ENCODE measurements at places on chromosomes 3 and 15. TPM values are rescaled to one million over a fixed set of nuclear protein-coding genes. Genes with fewer than 3 reads are reported as not detected.

DNA sequence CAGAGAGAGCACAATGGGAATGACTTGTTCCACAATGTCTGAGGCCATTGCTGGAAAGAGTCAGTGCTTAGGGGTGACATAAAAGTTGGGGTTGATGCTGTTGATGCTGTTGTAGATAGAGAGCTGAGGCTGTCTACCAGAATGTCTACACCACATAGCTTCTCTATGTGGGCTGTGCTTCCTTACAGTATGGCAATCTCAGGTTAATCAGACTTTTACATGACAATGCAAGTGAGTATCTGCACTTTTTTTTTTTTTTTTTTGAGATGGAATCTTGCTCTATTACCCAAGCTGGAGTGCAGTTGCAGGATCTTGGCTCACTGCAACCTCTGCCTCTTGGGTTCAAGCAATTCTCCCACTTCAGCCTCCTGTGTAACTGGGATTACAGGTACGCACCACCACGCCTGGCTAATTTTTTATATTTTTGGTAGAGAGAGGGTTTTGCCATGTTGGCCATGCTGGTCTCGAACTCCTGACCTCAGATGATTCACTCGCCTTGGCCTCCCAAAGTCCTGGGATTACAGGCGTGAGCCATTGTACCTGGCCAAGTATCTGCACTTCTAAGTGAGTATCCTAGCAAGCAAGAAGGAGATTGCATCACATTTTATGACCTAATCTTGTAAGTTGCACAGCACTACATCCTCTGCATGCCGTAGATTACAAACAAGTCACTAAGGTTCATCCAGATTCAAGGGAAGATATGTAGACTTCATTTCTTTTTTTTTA lies 28.7 kb downstream of the DLEC1 start:
- DNase-seq, result no peak

DNA sequence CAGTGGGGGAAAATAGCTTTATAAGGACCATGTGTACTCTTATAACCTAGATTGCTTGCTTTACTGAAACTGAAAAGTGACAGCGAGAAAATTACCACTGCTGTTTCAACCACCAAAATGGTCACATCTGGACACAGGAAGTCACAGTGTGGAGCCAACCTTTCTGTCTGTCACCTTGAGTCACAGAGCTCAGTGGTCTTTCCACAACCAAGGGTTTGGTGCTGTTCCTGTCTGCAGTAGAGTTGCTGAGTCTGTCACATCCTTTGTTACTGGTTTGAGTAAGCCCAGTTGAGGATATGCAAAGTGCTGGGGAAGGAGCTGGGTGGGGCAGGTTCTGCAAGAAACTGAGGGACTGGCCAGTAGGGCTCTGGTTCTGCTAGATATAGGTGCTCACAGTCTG lies 139.1 kb upstream of the EIF1B start:
- DNase-seq, result no peak

DNA sequence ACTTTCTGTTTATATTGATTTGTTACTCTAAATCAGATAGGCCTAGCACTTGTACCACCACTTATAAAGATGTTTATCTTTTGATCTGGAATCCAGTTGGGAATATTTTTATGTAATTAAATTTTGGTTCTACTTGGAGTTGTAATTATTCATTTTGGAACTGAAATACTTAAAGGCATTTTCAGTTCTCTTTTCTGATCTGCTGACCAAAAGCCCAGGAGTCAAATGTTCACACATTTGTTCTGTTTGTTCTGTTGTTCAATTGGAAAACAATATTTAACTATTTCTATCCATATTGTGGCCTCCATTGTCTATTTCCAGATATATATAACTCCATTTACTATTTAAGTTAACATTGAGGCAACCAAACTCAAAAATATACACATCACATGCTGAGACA lies 912.4 kb upstream of the EPHA6 start:
- no peak for DNase-seq

GRCh38 chr3:117399311-117400078 lies 689.9 kb downstream of the TUSC7 start:
- no peak for DNase-seq

DNA sequence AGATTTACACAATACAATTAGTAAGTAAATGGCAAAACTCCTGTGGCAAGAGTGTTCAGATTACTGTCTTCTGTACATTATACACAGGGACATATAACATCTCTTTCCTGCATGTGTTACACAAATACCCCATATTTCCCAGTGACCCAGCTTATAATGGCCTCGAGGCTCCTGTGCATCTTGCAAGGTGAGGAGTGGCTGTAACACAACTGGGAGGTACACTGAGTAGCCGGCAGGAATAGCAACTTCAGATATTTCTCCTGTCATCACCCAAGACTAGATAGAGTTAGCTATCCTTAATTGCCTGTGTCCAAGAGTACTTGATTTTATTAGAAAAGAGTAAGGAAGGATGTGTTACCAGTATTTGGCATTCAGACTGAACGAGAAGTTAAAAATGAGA lies 5.6 kb downstream of the GMPS start:
- no peak for DNase-seq

GRCh38 chr15:34610354-34610753 lies 26.9 kb upstream of the GOLGA8B start:
- no peak for DNase-seq

DNA sequence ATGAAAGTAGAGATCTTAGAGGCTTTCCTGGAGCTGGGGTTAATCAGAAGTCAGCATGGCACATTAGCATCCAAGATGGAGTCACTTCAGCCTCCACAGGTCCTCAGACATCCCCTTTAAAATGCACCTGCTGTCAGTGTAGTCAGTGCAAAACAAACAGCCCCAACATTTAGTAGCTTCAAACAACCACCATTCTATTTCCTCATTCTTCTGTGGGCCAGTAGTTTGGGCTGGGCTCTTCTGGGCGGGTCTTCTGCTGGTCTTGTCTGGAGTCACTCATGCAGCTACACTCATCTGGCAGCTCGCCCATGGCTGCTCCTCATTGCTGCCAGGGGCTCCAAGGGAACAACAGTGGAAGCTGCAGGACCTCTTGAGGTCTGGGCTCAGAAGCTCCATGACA lies 99.9 kb downstream of the TLE3 start:
- DNase-seq, result peak; percentile 81

DNA sequence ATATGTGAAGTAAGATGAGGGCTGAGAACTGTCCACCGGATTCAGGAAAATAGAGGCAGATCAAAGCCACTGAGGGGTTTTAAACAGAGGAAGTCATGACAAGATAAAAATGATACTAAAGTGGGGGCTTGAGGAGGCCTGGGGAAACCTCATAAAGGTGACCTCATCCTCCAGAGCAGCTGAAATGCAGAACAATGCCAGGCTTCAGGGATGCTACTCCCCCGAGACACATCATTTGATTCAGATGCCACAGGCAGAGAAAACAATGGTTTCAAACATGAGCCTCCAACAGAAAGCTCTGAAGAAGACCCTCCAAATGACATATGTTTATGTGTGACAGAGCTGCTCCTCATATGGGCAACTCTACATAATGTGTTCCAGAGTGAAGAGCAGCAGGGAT lies 6.4 kb downstream of the CFAP20DC start:
- no peak for DNase-seq

DNA sequence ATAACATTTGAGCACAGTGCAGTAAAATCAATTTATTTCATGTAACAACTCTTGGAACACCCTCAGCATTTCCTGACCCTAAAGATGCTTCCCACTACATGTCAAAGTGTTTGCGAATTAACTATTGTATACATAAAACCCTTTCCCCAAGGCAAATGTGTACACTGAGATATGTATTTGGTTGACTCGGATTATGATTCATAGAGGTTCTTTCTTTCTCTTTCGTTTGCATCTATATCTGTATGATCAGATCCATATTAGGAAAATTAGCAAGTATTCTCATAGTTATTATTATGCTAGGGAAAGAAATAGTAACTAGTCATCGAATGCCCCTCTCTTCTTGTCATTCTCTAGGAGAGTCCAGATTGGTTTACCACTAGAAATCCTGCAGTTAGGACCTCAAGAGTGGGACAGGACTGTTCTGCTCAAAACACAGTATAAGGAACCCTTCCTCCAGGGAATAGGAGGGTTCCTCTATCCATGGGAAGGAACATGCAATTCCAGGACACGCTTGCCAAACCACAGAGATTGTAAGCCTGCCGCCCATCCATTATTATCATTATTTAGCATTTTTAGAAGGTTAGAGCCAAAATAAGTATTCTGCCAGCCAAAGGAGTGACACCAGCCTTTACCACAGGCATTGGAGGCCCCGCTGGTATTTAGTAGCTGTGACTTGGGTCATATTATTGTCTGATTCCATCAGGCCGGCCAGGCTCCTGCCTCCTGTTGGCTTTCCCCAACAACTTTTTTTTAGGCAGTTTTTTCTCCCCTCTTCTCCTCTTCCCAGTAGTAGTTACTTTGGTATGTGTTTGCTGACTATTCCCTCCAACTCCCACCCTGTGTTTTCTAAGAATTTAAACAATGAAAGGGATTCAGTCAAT lies 100.7 kb downstream of the GALK2 start:
- DNase-seq, result peak; percentile 67

GRCh38 chr3:170414202-170414663 lies 4.4 kb upstream of the CLDN11 start:
- DNase-seq, result no peak

- no peak for DNase-seq
Observed at GRCh38 chr3:149038322-149038721, 47.0 kb downstream of the GYG1 start.

GRCh38 chr15:63978511-63979261 lies 67.6 kb downstream of the DAPK2 start:
- DNase-seq, result no peak

DNA sequence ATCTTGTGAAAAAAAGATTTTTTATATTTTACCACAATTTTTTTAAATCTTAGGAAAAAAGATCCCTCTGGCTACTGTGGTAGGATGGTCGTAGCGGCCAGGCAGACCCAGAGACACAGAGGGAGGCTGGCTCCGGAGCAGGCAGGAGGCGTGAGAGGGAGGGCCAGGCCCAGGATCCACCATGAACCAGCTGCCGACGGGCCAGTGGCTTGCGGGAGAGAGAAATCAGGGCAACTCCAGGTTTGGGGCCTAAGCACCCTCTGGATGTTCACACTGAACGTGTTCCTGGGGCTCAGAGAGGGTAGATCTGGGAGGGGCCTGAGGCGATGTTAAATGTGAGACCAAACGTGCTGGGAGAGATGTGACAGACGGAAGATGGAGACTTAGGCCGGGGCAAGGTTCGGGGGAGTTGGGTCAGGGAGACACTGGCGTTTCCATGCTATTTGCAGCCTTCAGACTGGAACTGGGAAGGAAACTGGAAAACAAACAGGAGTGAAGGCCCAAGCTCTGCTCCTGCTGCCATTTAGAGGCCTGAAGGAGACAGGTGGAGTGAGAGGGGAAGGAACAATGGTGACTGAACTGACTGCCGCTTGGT lies 1.6 kb upstream of the VILL start:
- DNase-seq, result no peak

GRCh38 chr3:30353711-30354467 lies 252.5 kb upstream of the TGFBR2 start:
- no peak for DNase-seq

DNA sequence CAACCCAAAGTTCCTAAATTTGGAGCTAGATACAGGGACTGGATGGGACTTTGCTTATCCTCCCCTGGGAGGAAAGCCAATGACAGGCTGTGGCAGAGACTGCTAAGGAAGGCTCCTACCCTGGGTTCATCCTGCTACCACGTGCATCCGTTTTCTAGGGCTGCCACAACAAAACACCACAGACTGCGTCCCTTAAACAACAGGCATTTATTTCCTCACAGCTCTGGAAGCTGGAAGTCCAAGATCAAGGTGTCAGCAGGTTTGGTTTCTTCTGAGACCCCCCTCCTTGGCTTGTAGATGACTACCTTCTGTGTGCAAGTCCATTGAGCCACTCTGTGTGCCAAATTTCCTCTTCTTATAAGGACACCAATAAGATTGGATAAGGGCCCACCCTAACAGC lies 263.9 kb downstream of the FAM43A start:
- no peak for DNase-seq

DNA sequence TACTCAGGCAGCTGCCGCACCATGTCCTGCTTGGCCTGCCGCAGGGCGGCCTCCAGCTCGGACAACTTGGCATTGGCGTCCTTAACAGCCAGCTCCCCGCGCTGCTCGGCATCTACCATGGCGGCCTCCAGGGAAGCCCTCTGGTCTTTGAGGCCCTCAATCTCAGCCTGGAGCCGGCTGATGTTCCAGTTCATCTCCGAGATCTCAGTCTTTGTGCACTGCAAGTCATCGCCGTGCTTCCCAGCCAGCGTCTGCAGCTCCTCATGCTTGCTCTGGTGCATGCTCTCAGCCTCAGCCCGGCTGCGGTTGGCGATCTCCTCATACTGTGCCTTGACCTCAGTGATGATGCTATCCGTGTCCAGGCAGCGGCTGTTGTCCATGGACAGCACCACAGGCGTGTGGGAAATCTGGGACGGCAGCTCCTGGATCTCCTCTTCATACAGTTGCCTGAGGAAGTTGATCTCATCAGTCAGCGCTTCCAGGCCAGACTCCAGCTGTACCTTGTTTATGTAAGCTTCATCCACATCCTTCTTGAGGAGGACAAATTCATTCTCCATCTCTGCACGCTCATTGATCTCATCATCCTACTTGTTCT lies 15.5 kb upstream of the PSTPIP1 start:
- no peak for DNase-seq

GRCh38 chr3:61637088-61638051 lies 76.0 kb downstream of the PTPRG start:
- DNase-seq, result no peak

GRCh38 chr15:77654975-77655374 lies 22.3 kb upstream of the LINGO1 start:
- no peak for DNase-seq

- no peak for DNase-seq
Observed at GRCh38 chr3:39903253-39903652, 93.8 kb downstream of the MYRIP start.

The FRMD5 gene
- 43.0 TPM for total RNA-seq

The PYDC2 gene
- total RNA-seq, result not detected

The P2RY14 gene
- 3.9 TPM for total RNA-seq

The UROC1 gene
- total RNA-seq, result not detected

The NR1I2 gene
- total RNA-seq, result not detected

The GOLGA8R gene
- 3.6 TPM for total RNA-seq
